KG1 (cell line): ENCODE measurements at places on chromosomes 13 and 19.

- DNase-seq = no peak
These were observed at the start of gene MYO16 for GRCh38 chr13:108629181-108629752. Gene MYO16 (plus strand): TSS chr13:108629611. CDS start chr13:108629845, 234 bp downstream.

DNA sequence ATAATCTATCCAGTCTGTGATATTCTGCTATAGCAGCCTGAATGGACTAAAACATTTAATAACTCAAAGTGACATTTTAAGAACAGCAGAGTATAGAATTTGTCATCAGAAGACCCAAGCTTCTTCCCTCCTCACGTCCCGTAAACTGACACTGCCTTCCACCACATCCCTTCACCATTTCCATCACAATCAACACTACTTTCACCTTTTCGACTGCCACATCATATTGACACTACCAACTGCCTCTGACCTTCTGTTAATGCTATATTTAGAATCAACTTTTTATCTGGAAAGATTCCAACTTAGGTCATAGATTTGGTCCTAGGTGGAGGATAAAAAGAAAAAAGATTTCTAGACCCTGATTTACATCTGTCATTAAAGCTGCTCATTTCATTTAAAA lies 39.6 kb downstream of the STOML3 start:
- no peak for DNase-seq

DNA sequence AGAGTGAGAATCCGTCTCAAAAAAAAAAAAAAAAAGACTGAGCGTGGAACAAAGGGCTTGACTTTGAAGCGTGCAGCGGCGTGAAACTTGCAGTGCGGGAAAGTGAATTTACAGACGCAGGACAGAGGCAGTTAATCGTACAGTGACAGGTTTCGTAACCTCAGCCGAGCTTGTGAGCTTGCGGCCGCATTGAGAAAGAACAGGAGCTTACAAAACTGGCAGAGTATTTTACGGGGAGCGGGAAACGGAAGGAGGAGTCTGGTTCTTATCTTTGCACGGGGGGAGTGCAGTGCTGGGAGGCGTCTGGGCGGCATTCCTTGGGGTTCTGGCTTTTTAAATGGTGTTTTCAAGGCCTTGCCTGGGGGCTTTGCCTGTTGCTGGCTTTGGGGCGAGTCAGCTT lies 6.0 kb upstream of the BSG start:
- no peak for DNase-seq

GRCh38 chr13:45167611-45168554 lies 33.0 kb downstream of the KCTD4 start:
- no peak for DNase-seq

DNA sequence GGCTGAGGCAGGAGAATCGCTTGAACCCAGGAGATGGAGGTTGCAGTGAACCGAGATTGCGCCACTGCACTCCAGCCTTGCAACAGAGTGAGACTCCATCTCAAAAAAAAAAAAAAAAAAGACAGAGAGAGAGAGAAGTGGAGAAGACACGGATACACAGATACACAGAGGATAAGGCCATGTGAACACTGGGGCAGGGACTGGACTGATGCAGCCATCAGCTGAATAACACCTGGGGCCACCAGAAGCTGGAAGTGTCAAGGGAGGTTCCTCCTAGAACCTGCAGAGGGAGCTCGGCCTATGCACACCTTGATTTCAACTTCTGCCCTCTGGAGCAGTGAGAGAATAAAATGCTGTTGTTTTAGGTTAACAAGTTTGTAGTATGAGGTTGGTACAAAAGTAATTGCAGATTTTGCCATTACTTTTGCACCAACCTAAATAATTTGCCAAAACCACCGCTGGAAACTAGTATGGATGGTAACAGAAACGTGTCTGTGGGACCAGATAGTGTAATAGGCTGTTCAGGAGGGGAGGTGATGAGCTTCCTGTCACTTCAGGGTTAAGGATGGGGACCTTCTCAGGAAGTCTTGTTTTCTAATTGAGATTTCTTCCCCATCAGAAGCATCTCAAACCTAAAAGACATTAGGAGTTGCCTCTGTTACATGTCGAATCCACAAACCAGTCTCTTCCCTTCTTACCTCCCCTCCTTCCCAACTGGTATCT lies 36.4 kb upstream of the IGSF23 start:
- DNase-seq = no peak

DNA sequence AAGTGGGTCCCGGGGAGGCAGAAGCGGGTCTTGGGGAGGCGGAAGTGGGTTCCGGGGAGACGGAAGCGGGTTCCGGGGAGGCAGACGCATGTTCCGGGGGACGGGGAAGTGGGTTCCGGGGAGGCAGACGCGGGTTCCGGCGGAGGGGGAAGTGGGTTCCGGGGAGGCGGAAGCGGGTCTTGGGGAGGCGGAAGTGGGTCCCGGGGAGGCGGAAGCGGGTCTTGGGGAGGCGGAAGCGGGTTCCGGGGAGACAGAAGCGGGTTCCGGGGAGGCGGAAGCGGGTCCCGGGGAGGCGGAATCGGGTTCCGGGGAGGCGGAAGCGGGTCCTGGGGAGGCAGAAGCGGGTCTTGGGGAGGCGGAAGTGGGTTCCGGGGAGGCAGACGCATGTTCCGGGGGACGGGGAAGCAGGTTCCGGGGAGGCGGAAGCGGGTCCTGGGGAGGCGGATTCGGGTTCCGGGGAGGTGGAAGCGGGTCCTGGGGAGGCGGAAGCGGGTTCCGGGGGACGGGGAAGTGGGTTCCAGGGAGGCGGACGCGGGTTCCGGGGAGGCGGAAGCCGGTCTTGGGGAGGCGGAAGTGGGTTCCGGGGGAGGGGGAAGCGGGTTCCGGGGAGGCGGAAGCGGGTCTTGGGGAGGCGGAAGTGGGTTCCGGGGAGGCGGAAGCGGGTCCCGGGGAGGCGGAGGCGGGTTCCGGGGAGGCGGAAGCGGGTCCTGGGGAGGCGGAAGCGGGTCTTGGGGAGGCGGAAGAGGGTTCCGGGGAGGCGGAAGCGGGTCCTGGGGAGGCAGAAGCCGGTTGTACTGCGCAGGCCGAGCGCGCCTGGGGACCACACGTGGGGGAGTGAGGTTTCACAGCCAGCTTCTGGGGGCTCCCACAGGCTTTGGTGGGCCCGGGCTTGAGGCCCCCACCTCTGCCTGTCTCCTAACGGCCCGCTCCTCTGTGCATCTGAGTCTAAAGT lies 2.5 kb downstream of the SHC2 start:
- no peak for DNase-seq

DNA sequence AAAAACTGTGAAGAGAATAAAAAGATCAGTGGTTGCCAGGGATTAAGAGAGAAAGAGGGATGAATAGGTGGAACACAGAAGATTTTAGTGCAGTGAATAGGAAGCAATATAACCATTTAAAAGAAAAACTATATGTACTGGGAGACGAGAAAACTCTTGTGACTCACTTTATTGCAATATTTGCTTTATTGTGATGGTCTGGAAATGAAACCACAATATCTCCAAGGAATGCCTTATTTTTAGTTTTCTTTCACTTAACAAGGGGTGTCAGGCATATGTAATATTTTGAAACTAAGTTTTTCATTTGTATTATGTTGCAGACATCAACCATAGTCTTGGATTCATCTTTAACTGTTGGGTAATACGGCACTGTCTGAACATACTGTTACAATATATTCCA lies 1308.2 kb downstream of the PCDH9 start:
- no peak for DNase-seq

- DNase-seq = no peak
These were observed 370.0 kb downstream of the FGF9 start for GRCh38 chr13:22040810-22041364.

DNA sequence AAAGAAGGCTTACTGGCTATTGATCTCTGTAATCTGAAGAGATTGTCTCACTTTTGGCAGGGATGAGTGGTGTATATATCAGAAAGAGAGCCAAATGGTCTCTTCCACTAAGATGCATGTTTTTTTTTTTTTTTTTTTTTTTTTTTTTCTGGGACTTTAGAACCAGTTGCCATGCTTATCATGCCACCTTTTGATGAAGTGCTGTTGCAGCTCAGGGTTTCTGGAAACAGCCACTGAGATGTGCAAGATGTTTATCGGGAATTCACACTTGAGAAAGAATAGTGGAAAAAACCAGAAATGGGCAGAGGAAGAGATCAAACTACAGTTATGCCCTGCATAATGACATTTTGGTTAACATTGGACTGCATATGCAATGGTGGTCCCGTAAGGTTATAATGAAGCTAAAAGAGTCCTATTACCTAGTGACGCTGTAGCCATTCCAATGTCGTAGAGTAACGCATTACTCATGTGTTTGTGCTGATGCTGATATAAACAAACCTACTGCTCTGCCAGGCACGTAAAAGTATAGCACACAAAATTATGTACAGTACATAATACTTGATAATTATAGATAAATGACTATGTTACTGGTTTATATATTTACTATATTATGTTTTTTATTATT lies 121.0 kb downstream of the KLF5 start:
- no peak for DNase-seq

DNA sequence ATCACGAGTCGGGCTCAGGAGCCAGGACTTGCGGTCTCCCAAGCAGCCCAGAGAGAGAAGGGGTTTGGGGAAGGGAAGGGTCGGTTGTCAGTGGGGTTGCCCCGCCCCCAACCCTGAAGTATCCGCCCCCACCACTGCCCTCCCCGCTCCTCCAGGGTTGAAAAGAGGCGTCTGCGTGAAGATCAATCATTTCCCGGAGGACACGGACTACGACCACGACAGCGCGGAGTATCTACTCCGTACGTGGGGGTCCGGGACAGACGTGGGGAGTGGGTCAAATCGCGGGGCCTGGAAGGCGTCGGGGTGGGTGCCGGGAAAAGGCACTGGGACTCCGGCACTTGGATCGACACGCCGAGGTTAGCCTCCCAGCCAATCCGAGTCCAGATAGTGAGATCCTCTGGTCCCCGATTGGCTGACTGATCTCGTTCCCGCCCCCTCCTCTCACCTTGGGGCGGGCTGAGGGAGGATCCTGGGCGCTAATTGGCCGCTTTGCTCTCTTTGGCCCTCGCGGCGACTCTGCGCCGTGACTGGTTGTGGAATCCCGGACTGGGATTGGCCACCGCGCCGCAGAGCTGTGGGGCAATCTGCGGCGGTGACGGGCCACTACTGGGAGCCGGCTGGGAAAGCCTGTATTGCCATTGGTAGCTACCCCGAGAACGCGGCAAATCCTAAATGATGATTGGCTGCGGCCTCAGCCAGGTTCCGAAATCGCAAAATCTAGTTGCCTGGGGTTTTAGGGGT lies 13.3 kb upstream of the CACNG6 start:
- no peak for DNase-seq

DNA sequence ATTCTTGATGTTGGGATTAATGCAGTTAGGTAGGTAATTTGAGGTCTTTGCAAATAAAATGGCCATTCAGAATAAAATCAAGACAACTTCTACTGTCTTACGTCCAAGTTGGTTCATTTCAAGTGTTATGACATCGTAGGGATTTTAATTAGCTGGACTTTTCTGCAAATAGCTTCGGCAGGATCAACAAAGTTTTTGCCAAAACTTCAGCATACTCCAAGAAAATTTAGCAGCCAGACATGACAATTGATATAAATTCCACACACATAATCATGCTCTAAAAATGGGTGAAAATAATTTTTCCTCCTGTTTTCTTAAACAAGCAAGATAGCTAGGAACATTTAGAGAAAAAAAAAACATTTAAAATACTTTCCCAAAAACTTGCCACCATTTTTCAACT lies 158.8 kb downstream of the RGCC start:
- DNase-seq = no peak

DNA sequence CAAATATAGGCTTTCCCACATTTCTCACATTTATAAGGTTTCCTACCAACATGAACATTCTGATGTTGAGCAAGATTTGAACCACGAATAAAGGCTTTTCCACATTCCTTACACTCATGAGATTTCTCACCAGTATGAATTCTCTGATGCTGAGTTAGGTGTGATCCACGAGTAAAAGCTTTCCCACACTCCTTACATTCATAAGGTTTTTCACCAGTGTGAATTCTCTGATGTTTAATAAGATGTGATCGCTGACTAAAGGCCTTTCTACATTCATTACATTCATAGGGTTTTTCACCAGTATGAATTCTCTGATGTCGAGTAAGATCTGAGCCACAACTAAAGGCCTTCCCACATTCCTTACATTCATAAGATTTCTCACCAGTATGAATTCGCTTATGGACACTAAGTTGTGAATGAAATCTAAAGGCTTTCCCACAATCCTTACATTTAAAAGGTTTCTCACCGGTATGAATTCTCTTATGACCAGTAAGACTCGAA lies 19.0 kb downstream of the ZNF790 start:
- DNase-seq = no peak

DNA sequence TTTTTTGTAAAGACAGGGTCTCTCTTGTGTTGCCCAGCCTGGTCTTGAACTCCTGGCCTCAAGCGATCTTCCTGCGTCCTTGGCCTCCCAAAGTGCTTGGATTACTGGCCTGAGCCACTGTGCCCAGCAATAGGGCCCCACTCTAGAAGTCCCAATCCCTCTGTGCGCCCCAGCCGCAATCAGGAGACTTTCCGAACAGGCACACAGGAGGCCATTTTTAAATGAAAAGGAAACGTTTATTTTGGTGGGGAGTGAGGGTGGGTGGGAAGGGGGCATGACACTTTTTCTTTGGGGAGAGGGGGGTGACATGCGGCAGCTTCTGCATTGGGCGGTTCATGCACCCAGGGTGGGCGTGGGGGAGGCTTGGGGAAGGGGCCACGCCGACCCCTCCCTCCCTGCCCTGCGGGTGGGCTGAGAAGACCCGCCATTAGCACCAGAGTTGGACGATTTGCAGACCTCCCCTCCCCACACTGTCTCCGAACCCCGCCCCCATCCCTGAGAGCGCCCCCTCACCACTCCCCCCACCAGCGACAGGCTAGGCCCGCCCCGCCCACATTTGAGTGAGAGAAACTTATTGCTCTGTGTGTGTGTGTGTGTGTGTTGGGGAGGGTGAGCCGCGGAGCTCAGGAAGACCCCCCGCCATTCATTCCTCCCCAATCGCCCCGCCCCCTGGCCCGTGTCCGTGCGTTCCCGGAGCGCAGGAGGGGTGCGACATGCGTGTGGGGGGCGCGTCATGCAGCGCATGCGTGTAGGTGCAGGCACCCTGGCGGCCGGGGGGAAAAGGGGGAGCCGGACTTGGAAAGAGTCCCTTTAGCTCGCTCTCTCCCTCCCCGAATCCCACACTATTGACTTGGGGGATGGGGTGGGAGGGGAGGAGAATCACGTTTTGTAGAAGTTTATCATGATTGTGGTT lies 17.2 kb downstream of the KCNC3 start:
- no peak for DNase-seq

DNA sequence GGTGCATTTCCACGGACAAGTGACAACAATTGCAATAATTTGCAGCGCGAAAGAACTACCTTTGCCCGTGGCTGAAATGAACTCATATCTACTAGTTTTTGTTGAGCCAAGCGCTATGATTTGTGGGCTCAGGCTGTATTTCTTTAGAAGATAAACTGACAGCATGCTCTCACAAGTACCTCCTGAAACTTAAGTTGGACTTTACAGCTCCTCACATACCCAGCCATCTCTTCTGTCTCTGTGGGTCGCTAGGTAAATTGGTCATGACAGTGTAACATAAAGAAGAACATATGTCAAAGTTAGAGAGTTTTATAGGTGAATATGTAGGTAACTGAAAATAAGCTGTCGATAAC lies 839 bp downstream of the COG6 start:
- no peak for DNase-seq

GRCh38 chr19:13585512-13585911 lies 79.2 kb upstream of the CACNA1A start:
- no peak for DNase-seq

- DNase-seq = no peak
These were observed 80.6 kb downstream of the ABCC4 start for GRCh38 chr13:95220611-95221010.
